ENCODE measurements at places on chromosomes 7 and 10. TPM values are rescaled to one million over a fixed set of nuclear protein-coding genes. Genes with fewer than 3 reads are reported as not detected.

DNA sequence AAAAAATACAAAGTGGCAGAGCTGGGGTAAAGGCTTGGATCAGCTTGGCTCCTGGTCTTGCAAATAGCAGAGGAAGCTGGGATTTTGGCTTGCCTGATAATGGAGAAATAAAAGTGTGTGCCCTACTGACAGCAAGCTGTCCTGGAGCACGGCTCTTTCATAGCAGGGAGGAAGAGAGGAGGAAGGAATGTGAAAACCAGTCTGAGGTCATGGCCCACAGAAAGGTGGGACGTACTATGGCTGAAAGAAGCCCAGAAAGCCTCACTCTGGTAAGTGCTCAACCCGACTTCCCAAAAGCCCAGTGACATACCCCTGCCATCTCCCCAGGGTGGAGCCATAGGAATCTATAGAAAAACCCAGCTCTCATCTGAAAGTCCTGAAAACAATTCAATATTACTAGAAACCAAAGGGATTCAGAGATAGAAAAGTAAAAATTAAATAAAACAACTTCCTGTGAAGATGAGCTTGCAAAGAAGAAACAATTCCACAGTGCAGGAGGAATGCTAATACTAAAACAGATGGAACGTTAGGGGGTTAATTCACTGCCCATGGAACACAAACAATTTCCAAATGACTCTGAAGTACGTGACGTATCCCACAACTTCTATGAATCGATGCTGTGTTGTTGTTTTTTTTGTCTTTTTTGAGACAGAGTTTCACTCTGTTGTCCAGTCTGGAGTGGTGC is 246.7 kb upstream of the PTN start:
- no peak for DNase-seq

GRCh38 chr7:96397936-96398598 is 76.2 kb upstream of the SLC25A13 start:
- peak; percentile 99 for DNase-seq

DNA sequence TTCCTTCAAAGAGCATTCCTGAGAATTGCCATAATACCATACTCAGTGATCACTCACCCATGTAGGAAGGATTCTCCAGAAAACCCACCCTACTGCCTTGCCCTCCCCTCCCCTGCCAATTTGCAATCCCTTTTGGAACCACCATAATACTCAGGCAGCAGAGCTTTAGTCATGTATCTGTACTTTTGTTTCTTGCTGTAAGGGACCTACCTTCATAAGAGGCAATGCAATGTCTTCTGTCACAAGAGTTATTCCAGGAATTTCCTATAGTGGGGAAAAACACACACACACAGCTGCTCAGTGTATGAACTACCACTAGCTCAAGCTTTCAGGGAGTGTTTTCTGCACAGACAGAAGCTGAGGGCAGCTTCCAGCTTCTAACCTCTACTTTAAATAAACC is 67.0 kb downstream of the GSAP start:
- DNase-seq: no peak

GRCh38 chr10:22345301-22346095 is at the start of gene SPAG6:
TSS of gene SPAG6 (plus strand) at chr10:22345496. CDS start at chr10:22345612, 116 bp downstream.
- peak; percentile 21 for DNase-seq

- no peak for DNase-seq
These were observed 2.4 kb upstream of the MYO1G start for GRCh38 chr7:44981035-44981706.

GRCh38 chr7:11133436-11133959 is 159.8 kb downstream of the PHF14 start:
- DNase-seq: no peak

- no peak for DNase-seq
These were observed 51.8 kb downstream of the CCDC6 start for GRCh38 chr10:59854571-59854970.

- DNase-seq: no peak
These were observed 98.2 kb downstream of the ANLN start for GRCh38 chr7:36487756-36488336.

DNA sequence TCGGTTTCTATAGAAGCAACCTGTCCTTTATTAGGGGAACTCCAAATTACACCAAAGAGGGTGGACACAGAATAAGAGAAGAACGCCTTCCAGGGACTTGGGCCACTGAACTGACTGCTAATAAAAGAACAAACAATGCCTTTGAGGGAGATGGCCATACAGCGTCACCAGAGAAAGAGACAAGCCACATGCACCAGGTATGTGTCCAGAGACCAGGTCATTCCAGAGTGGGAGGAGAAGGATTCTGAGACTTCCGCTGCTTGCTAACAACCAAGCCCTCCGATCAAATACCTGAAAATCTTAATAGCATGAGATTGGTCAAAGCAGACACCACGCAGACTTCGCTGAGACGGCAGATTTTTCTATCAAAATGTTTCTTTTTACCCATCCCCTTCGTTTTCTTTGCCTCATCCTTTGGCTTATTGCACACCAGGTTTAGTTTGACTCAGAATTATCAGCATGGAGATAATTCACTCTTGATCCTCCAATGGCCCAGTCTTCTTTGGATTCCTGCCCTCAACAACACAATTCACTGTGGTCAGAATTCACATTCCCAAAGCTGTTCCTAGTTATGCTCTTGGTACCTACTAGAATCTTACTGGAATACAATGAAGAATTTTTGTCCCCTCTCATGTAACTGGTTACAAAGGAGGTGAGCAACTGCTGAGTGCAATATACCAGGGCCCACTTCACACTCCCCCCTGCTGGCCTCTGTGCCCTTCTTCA is 87.4 kb upstream of the DDC start:
- no peak for DNase-seq

Gene ADGRA1
- 0.24 TPM for total RNA-seq

Gene PTEN
- 138 TPM for total RNA-seq

- DNase-seq: no peak
These were observed 251.3 kb upstream of the LYZL1 start for GRCh38 chr10:29037348-29038113.

Gene SSC4D
- total RNA-seq: 13.1 TPM

Measured in thyroid gland (tissue), 4 donors.